ENCODE measurements at places on chromosomes 2 and 18.

- DNase-seq: no peak
- H3K27me3 ChIP-seq: no peaks in the 10 kb centered on the region
- H3K36me3 ChIP-seq: peaks cover 37% of the 10 kb centered on the region
- H3K27ac ChIP-seq: no peak overlapping the region
- H3K4me3 ChIP-seq: no peak overlapping the region
Measured at GRCh38 chr2:1656961-1657841, 87.1 kb downstream of the PXDN start.

- DNase-seq: no peak
- H3K27ac ChIP-seq: peak overlapping the region; percentile 80
- H3K27me3 ChIP-seq: no peaks in the 10 kb centered on the region
- no peaks in the 10 kb centered on the region for H3K36me3 ChIP-seq
Measured at GRCh38 chr18:44725300-44726058, 44.8 kb downstream of the SETBP1 start.

DNA sequence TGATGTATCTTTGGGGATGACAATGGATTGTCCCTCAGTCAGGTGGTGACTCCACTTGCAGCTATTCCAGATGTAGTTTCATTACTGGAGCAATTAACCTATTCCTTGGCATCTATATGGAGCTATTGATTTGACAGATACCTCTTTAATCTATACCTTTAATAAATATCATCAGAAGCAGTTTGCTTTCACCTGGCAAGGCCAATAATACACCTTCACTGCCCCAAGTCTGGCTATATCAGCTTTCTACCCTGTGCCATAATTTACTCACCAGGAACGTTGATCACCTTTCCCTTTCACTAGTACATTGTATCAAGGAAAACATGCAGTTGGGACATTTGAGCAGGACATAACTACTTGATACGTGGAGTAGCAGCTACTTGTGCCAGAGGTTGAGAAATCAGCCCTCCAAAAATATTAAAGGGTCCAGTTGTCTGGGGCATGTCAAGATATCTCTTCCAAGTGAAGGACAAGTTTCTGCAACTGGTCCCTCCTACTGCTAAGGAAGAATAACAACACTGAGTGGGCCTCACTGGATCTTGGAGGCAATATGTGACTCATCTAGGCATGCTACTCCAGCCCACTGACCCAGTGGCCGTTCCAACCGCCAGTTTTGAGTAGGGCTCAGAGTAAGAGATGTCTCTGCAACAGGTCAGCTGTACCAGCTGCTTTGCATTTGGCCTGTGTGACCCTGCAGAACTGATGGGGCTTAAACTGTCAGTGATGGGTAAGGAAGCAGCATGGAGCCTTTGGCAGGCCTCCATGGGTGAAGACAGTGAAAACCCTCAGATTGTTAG is 67.0 kb downstream of the PSMG2 start:
- no peak overlapping the region for H3K27ac ChIP-seq
- no peaks in the 10 kb centered on the region for H3K27me3 ChIP-seq
- no peaks in the 10 kb centered on the region for H3K36me3 ChIP-seq
- no peak for DNase-seq

DNA sequence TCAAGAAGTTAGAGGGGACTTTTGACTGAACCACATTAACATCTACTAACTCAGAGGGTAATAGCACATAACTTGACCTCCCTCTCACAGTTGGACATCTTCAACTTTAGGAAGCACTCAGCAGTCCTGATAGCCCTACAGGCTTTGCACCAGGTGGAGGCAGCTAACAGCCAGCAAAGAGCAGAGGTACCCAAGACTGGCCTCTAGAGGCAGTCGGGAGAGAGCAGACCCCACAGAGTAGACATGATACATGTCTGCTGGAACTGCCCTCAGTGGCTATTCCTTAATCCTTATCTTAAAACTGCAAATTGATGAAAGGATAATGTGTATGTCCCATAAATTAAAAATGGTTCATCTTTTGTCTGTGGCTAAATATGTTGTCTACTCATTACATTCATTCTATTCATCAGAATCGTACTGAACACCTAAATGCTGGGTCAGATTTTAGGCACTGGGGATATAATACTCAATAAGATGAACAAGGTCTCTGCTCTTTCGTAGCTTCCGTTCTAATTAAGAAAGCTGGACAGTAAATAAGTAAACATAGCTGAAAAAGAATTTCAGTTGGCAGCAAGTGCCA is 49.8 kb downstream of the CAB39 start:
- no peak overlapping the region for H3K27ac ChIP-seq
- H3K27me3 ChIP-seq: no peaks in the 10 kb centered on the region
- peaks cover 60% of the 10 kb centered on the region for H3K36me3 ChIP-seq
- no peak overlapping the region for H3K4me3 ChIP-seq
- no peak for DNase-seq

- H3K27me3 ChIP-seq: no peaks in the 10 kb centered on the region
- H3K27ac ChIP-seq: no peak overlapping the region
- H3K36me3 ChIP-seq: no peaks in the 10 kb centered on the region
- no peak overlapping the region for H3K4me3 ChIP-seq
Measured at GRCh38 chr2:190696792-190697398, 48.0 kb downstream of the NAB1 start.

GRCh38 chr2:51368250-51368649 is 336.3 kb upstream of the NRXN1 start:
- H3K27ac ChIP-seq: no peak overlapping the region
- no peak overlapping the region for H3K4me3 ChIP-seq
- H3K4me1 ChIP-seq: no peaks in the 10 kb centered on the region
- DNase-seq: no peak
- H3K36me3 ChIP-seq: no peaks in the 10 kb centered on the region
- no peaks in the 10 kb centered on the region for H3K27me3 ChIP-seq

GRCh38 chr2:7007846-7008741 is 90.9 kb downstream of the RNF144A start:
- H3K4me3 ChIP-seq: no peak overlapping the region
- no peaks in the 10 kb centered on the region for H3K27me3 ChIP-seq
- peak overlapping the region; percentile 81 for H3K27ac ChIP-seq
- no peaks in the 10 kb centered on the region for H3K36me3 ChIP-seq
